ENCODE measurements at places on chromosomes 3 and 15.

DNA sequence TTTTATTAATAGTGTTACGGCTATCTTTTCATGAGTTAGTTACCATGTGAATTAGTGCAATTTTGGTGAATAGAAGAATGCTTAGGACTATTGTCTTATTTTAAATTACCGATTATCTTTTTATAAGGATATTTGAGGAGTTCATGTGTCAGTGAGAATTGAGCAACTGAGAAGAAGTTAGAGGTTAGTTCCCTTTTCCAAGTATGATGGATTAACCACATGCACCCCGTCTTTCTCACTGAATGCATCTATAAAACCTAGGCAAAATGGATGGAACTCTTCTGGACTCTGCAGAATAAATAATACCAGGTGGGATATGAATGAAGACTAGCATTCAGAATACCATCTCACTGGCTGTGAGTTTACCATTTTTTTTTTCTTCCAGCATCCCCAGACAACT is 74.3 kb downstream of the TCF12 start:
- no peak for DNase-seq

GRCh38 chr15:96320703-96321638 is 9.5 kb upstream of the NR2F2 start:
- DNase-seq, result no peak

DNA sequence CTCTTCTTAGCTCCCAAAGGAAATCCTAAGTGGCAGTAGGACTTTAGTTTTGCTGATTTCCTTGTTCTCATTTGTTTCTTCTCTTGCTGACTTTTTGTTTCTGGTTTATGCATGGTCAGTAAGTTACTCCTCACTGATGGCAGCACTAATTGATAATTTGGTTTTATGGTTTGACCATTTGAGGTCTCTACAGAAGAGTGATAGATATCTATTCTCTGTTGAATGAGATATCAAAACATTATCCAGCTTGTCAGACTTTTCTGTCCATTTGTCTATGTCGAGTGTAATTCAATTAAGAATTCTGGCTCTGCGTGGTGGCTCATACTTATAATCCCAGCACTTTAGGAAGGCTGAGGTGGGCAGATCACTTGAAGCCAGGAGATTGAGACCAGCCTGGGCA is 84.5 kb upstream of the PLXND1 start:
- no peak for DNase-seq

DNA sequence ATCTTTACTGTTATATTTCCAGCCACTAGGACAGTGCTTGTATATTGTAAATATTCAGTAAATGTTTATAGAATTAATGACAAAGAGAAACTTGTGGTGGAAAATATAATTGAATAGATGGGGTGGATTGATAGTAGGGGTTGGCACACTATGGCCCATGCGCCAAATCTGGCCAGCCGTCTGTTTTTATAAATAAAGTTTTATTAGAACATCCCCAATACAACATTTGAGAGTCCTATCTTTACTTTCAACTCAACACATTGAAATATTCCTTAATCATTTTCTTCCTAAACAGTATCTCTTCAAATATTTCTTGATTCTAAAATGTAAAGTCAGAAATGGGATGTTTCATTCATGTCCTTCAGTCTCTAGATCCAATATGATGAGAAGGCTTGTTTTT is 45.1 kb downstream of the VPS8 start:
- no peak for DNase-seq

DNA sequence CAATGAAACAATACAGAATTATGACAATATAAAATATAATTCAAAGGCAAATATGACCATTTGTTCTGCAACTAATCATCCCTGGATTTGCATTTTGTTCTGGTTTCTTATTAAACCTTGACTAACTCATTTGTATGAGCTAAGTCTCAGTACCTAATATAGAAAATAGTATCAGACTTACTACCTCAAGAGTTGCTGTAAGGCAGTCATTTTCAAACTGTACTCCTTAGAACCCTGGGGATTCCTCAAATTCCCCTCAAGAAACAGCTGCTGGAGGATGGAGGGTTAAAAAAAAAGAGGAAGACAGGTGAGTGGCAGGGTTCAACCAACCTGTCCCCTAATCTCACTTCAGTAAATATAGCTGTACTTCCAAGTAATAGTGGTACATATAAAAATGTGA is 11.1 kb downstream of the ZBTB11 start:
- no peak for DNase-seq

- no peak for DNase-seq
These were observed 197.0 kb downstream of the KLF13 start for GRCh38 chr15:31523655-31524049.

DNA sequence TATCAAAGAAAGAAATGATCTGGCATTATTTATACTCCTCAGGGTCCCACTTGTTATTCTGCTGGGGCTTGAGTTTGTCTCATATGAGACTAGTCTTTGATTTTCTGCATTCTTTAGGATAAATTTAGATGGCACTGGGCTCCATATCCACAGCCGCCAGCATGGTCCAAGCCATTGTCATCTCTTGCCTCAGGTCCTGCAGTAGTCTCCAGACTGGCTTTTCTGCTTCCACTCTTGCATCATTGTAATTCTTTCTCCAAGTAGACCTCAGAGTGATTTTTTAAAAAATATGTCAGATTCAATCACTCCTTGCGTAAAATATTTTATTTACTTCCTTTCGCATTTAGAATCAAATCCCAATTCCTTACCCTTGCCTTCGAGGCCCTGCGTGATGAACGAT is 50.4 kb upstream of the ST3GAL6 start:
- no peak for DNase-seq

GRCh38 chr15:40584191-40584590 is 9.9 kb upstream of the KNL1 start:
- no peak for DNase-seq

DNA sequence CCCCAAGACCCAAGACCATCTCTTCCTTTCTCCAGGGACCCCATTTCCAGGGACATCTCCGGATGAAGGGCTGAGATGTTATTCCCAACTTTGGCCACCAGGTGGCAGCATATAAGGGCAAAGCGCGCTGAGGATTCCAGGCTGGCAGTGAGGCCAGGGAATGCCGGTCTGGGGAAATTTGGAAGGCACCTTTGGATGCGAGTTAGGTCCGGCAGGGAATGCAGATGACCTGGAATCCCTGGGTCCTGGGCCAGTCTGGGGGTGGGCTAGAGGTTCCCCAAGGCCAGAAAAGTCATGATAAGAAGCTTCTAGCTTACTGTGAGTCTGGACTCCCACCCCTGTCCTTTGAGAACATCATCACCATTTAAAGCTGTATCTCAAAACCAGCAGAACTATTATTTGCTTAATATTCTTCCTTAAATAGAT is 1.6 kb upstream of the CHST13 start:
- peak; percentile 18 for DNase-seq

- DNase-seq, result no peak
These were observed 21.1 kb upstream of the BCL2L10 start for GRCh38 chr15:52133510-52134220.

DNA sequence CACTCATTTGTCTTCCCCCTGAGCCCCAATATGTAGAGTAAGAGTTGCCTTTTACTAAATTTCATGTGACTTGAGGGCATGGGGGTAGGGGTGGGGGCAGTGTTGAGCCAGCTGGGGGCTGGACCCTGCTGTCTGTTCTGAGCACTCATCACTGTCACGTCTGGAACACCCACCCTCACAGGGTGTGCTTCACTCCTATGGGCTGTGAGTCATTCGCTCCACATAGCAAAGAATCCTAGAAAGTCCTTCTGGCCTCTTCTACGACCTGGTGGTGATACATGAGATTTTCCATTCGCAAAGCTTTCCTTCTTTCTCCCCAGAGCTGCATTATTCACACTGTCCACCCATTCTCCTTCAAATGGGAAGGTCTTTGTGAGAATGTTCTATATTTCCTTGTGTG is 43.6 kb upstream of the MGLL start:
- DNase-seq, result no peak

- DNase-seq, result no peak
These were observed 1035.3 kb downstream of the FHIT start for GRCh38 chr3:60215946-60216345.

- no peak for DNase-seq
These were observed 1003.9 kb upstream of the EPHA6 start for GRCh38 chr3:95810462-95810861.

GRCh38 chr15:35393398-35393797 is 152.6 kb downstream of the DPH6 start:
- no peak for DNase-seq

- no peak for DNase-seq
These were observed 33.4 kb upstream of the RAD18 start for GRCh38 chr3:8996681-8997121.

GRCh38 chr15:61182946-61183345 is 46.2 kb downstream of the RORA start:
- no peak for DNase-seq

Measured in activated CD4-positive, alpha-beta T cell treated with anti-CD3 and anti-CD28 coated beads for 24 hours (primary cell).